ENCODE measurements at places on chromosomes 12 and 14. TPM values are rescaled to one million over a fixed set of nuclear protein-coding genes. Genes with fewer than 3 reads are reported as not detected.

Gene MYL6B
- total RNA-seq, result 74.2 TPM

Gene KRT71
- not detected for total RNA-seq

Gene GPRC5A
- 5.4 TPM for total RNA-seq

Gene GRIP1
- 0.90 TPM for total RNA-seq

Gene FSCB
- 1.4 TPM for total RNA-seq

Gene MORN3
- 0.63 TPM for total RNA-seq

Gene PCED1B
- 0.27 TPM for total RNA-seq

Gene PLEKHD1
- not detected for total RNA-seq

Gene SPIC
- not detected for total RNA-seq

Gene MIPOL1
- total RNA-seq, result 12.5 TPM

Gene EPYC
- total RNA-seq, result not detected

Gene PTCSC3
- total RNA-seq, result not detected

Gene AICDA
- total RNA-seq, result not detected

Gene PHC1
- 31.6 TPM for total RNA-seq

Gene CMKLR1
- total RNA-seq, result not detected

Gene ST8SIA1
- total RNA-seq, result 4.6 TPM

Gene SLC6A15
- 8.9 TPM for total RNA-seq

Gene KCNA5
- not detected for total RNA-seq

Gene LRRC23
- 7.0 TPM for total RNA-seq

Gene VRTN
- not detected for total RNA-seq

Gene IFNG-AS1
- total RNA-seq, result 0.09 TPM

Gene OTOGL
- 0.16 TPM for total RNA-seq

Gene CLMN
- 1.8 TPM for total RNA-seq

Gene ATP5F1B
- 385 TPM for total RNA-seq

Gene PRKD1
- total RNA-seq, result 11.5 TPM

Gene OAS2
- 2.0 TPM for total RNA-seq

Gene CRIP2
- 32.9 TPM for total RNA-seq

Gene C1R
- total RNA-seq, result 528 TPM

Gene FICD
- 7.6 TPM for total RNA-seq

Gene PRR4
- 3.4 TPM for total RNA-seq

Gene KLRB1
- total RNA-seq, result not detected

Gene BCL11B
- total RNA-seq, result 0.09 TPM

Gene CABP1
- 0.54 TPM for total RNA-seq

Gene REP15
- total RNA-seq, result 3.5 TPM

Gene ZNF268
- 22.9 TPM for total RNA-seq

Gene RPGRIP1
- total RNA-seq, result not detected

Gene SMOC1
- total RNA-seq, result 0.25 TPM

Gene FAM186B
- total RNA-seq, result 2.7 TPM

Gene PMCH
- total RNA-seq, result 0.27 TPM

Gene KCNC2
- not detected for total RNA-seq

Gene CAPS2
- total RNA-seq, result 12.9 TPM

Gene TMEM117
- 9.9 TPM for total RNA-seq

Gene RNF31
- total RNA-seq, result 165 TPM

Gene ERGIC2
- total RNA-seq, result 13.2 TPM

Gene SLC6A12
- total RNA-seq, result not detected

Gene ANGEL1
- 6.7 TPM for total RNA-seq

Gene PA2G4
- 102 TPM for total RNA-seq

Gene VTI1B
- 48.5 TPM for total RNA-seq

Gene KLHDC1
- total RNA-seq, result 12.8 TPM

Gene TSHR
- total RNA-seq, result not detected

Gene DUSP6
- total RNA-seq, result 17.1 TPM

Gene CLEC6A
- not detected for total RNA-seq

Gene USP5
- total RNA-seq, result 140 TPM

Gene TRHDE
- 1.1 TPM for total RNA-seq

Gene SMIM41
- 0.98 TPM for total RNA-seq

Gene TMCC3
- 0.65 TPM for total RNA-seq

Gene FOXG1
- not detected for total RNA-seq

Gene GPR84
- total RNA-seq, result not detected

Data from fibroblast of the aortic adventitia (primary cell).